PC-9 (cell line): ENCODE measurements at places on chromosomes 2 and 18. TPM values are rescaled to one million over a fixed set of nuclear protein-coding genes. Genes with fewer than 3 reads are reported as not detected.

- peaks cover 29% of the 10 kb centered on the region for H3K4me1 ChIP-seq
- no peak for DNase-seq
- no peaks in the 10 kb centered on the region for H3K27me3 ChIP-seq
- no peaks in the 10 kb centered on the region for H3K36me3 ChIP-seq
Observed at GRCh38 chr2:127633556-127634065, 12.3 kb upstream of the GPR17 start.

DNA sequence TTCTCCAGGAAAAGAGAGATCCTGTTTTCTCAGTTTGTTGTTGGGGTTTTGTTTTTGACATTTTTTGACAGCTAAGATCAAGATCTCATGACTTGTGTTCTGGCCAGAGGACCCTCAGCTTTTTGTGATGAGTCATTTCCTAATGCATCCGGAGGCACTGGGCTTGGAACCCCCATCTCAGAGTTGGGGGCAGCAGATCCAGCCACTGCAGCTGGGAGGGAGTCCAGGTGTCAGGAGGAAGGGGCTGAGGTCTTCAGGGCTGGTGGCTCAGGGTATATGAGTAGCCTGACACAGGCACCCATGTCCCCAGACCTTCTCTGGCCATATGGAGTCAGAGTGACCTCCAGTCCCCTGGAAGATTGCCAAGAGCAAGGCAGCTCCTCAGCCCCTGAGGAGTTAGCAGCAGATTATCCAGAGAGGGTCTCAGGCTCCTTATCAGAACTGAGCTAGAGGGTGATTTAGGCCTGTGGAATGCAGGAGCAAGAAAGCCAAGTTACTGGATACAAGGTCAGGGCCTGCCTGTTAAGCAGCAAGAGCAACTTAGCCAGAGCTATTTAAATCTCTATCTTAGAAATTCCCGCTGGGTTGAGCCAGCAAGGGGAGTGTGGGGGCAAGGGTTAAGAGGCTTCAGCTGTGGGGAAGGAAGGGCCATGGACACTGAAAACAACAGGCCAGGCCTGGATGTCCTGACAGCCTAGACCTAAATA, 62.4 kb downstream of the TANC1 start:
- H3K27me3 ChIP-seq: no peaks in the 10 kb centered on the region
- DNase-seq: peak; percentile 47
- H3K4me3 ChIP-seq: no peak overlapping the region
- peaks cover 32% of the 10 kb centered on the region for H3K4me1 ChIP-seq

DNA sequence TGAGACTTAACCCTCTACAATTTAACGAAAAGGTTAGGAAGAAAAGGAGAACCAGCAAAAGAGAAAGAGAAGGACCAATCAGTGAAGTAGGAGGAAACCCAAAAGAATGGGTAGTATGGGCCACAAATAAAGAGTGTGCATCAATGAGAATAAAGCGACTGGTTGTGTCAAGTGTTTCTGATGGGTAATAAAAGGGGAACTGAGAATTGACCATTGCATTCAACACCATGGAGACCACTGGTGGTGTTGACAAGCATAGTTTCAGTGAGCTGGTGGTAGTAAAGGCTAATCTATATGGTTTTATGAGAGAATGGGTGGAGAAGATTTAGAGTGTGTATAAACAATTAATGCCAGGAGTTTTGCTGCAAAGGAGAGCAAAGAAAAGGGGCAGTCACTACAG, 75.4 kb downstream of the CSRNP3 start:
- no peaks in the 10 kb centered on the region for H3K36me3 ChIP-seq
- no peaks in the 10 kb centered on the region for H3K4me1 ChIP-seq
- no peak overlapping the region for H3K27ac ChIP-seq
- H3K4me3 ChIP-seq: no peak overlapping the region
- no peaks in the 10 kb centered on the region for H3K27me3 ChIP-seq
- DNase-seq: no peak

- no peak for DNase-seq
- H3K36me3 ChIP-seq: no peaks in the 10 kb centered on the region
- no peaks in the 10 kb centered on the region for H3K4me1 ChIP-seq
- H3K27ac ChIP-seq: no peak overlapping the region
Observed at GRCh38 chr2:26883956-26884355, 36.0 kb downstream of the DPYSL5 start.

DNA sequence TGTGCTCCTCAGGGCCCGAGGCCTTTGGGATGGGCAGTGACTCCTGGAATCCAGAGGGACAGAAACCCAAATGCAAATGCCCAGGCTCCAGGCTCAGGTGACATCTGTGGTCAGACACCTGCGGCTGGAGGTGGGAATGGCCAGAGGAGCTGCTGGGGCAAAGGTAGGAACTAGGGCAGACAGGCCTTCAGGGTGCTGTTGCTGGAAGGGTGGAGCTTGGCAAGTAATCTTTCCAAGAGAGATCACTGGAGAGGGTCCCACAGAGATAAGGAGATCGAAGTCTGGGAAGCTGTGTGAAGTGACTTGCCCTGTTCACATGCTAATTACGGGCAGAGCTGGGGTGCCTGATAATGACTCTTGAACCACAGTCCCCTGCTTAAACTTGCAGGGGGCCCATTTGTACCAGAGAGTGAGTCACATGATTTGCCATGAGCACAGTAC, 82.4 kb downstream of the ACAA2 start:
- no peak overlapping the region for H3K4me3 ChIP-seq
- DNase-seq: peak; percentile 80
- no peaks in the 10 kb centered on the region for H3K27me3 ChIP-seq
- H3K4me1 ChIP-seq: peaks cover 59% of the 10 kb centered on the region

DNA sequence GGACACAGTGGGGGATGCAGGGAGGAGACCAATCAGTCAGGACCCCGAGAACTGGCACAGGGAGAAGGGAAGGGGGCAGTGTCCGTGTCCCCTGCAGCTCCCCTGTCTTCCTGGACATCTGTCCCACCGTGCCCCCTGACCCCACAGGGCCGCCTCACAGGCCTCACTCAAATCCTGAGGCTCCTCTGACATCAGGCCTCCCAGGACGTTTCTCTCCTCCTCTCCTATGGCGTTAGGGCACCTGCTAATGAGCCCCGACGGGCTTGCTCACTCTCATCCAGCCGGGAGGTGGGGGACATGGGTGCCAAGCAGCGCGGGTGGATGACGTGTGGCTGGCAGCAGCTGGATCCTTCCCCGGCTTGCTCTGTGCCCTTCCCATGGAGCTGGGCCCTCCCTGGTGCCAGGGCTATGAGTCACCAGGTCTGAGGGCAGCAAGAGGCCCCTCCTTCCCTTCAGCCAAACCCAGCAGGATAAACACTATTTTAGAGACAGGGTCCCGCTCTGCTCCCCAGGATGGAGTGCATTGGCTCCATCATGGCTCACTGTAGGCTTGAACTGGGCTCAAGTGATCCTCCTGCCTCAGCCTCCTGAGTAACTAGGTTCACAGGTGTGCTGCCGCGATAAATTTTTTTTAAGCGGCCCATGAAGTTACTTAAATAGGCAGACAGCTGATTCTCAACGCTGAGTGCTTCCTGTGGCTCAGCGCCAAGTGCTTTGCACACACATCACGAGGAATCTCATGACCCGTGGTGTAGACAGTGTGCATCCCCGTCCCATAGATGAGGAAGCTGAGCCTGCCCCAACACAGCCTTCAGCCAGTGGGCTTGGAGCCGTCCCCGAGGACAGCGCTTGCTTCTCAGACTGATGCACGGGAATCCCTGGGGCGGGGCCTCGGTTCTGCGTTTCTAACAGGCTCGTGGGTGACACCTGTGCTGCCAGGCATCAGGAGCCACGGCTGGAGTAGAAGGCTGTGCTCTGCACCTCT, 64.5 kb upstream of the HDAC4 start:
- H3K27ac ChIP-seq: no peak overlapping the region
- H3K36me3 ChIP-seq: no peaks in the 10 kb centered on the region
- peaks cover 97% of the 10 kb centered on the region for H3K27me3 ChIP-seq

DNA sequence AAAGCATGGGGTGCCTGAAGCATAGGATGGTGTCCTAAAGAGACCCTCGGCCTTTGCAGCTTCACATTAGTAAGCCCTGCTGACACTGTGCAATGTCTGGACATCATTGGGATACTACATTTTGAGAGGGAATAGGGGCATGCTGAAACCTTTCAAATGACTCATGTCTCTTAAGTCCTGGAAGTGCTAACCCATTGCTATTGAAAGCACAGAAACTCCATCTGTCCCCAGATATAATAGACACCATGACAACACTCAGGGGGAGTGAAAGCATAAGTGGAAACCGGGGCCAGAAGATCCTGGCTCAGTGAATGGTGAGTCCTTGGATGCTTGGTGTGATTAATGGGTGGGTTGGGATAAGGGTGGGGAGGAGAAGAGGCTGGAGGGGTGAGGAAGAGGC, 595.5 kb upstream of the ID2 start:
- DNase-seq: no peak
- H3K27ac ChIP-seq: no peak overlapping the region
- H3K36me3 ChIP-seq: no peaks in the 10 kb centered on the region
- H3K4me1 ChIP-seq: no peaks in the 10 kb centered on the region

DNA sequence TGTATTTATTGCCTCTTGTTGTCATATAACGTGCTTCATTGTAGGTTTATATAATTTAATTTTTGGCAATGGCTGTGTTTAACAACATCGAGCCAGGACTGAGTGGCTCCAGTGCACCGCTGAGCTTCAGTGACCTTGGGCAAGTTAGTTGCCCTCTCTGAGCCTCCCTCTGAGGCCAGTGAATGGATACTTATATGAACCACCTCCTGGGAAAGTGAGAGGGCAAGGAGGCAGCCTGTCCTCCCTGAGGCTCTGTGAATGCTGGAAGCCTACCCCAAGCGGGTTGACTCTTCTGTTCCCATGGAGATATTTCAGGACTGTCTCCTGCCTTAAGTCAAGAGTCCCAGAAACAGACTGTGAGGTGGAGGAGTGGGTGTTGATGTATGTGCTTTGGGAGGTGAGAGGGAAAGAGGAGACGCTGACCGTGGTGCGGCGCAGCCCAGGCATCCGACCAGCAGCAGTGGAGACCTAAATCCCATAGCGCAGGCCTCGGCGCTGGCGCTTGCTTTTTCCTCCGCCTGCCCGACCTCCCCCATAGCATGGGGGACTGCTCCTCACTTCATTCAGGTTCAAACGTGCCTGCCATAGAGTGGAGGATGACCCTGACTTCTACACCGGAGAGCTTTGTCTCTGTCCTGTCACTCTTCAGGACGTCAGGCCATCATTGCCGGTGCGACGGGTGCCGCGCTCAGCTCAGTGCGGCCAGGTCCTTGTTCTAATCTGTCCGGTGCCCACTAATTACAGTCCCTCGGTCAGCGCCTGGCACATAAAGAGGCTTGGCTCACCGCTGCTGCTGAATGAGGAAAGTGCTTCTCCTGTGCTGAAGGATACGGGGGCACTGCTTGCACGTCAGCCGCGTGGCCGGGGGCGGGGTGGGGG, 167.3 kb upstream of the HS6ST1 start:
- DNase-seq: no peak
- no peak overlapping the region for H3K27ac ChIP-seq
- no peaks in the 10 kb centered on the region for H3K36me3 ChIP-seq

GRCh38 chr2:239961662-239962613, 63.2 kb downstream of the NDUFA10 start:
- H3K36me3 ChIP-seq: no peaks in the 10 kb centered on the region
- H3K4me3 ChIP-seq: no peak overlapping the region
- no peaks in the 10 kb centered on the region for H3K27me3 ChIP-seq

GRCh38 chr18:78765142-78765541, 214.5 kb upstream of the SALL3 start:
- H3K27me3 ChIP-seq: peaks cover 74% of the 10 kb centered on the region
- no peak overlapping the region for H3K27ac ChIP-seq

DNA sequence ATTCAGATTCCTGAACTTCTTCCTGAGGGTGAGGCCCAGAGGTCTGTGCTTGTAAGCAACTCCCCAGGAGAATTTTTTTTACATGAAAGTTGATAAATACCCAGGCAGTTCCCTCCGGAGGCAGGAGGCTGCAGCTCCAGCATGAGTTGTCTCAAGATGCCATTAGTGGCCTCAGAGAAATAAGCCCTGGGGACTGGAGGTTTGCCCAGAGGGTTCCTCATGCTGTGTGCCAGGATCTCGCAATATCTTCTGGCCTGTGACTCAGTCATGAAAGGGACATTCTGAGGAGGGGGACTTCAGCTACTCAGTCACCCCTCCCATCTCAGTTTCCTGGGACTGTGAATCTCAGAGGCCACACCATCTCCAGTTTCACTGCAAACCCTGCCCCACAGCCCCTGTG, 49.9 kb downstream of the LYPD1 start:
- H3K36me3 ChIP-seq: no peaks in the 10 kb centered on the region
- no peaks in the 10 kb centered on the region for H3K27me3 ChIP-seq
- H3K27ac ChIP-seq: no peak overlapping the region
- H3K4me1 ChIP-seq: no peaks in the 10 kb centered on the region

DNA sequence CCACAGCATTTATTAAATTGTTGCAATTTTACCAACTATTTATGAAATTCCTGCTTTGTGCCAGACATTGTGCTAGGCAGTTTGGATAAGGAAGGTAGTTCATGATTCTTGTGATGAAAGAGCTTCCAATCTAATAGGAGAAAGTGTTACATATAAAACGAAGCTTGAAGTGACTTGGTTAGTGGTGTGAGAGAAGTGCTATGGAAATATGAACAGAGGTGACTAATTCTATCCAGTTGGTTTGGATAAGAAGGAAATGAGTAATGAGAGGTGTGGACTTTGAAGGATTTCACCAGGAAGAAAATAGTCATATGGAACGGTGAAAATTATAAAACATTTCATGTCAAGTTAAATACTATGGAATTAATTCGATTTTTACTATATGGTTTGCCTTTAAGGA, 48.6 kb downstream of the EML6 start:
- peaks cover 29% of the 10 kb centered on the region for H3K4me1 ChIP-seq
- H3K4me3 ChIP-seq: no peak overlapping the region
- no peaks in the 10 kb centered on the region for H3K36me3 ChIP-seq
- peak overlapping the region; percentile 43 for H3K27ac ChIP-seq

DNA sequence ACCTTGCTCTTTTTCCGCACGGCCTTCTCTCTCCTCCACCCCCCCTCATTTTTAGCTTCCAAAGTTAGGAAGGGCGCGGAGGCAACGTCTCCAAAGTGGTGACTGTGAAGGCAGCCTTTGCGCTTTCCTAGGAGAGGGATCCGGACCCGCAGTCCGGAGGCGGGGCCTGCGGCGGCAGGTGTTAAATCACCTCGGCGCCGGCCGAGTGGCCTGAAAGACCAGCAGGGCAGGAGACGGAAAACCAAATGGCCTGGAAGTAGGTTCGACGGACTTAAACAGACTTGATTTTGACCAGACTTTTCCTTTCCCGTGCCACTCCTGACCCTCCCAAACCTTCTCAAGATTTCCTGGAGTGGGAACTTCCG, 615 bp downstream of the GORASP2 start:
- H3K27me3 ChIP-seq: no peaks in the 10 kb centered on the region
- peaks cover 18% of the 10 kb centered on the region; the same call in 1 of the 2 replicates for H3K36me3 ChIP-seq
- H3K4me3 ChIP-seq: peak overlapping the region; percentile 94
- H3K4me1 ChIP-seq: peaks cover 29% of the 10 kb centered on the region
- peak; percentile 66 for DNase-seq
- peak overlapping the region; percentile 85 for H3K27ac ChIP-seq

FAM237A gene
- total RNA-seq: not detected in 2 replicates

CROCC2 gene
- not detected in 2 replicates for total RNA-seq

SLC19A3 gene
- total RNA-seq: 4.3 and 4.5 TPM in 2 replicates

CABYR gene
- 19.5 and 32.4 TPM in 2 replicates for total RNA-seq

GRB14 gene
- 2.8 and 3.4 TPM in 2 replicates for total RNA-seq

FBXO15 gene
- total RNA-seq: 2.2 and 3.9 TPM in 2 replicates

ACADL gene
- 0.20 and 0.24 TPM in 2 replicates for total RNA-seq

CCDC121 gene
- 1.9 and 2.9 TPM in 2 replicates for total RNA-seq

PLEK gene
- total RNA-seq: not detected in 2 replicates
